ENCODE measurements at places on chromosomes 6 and 20.

DNA sequence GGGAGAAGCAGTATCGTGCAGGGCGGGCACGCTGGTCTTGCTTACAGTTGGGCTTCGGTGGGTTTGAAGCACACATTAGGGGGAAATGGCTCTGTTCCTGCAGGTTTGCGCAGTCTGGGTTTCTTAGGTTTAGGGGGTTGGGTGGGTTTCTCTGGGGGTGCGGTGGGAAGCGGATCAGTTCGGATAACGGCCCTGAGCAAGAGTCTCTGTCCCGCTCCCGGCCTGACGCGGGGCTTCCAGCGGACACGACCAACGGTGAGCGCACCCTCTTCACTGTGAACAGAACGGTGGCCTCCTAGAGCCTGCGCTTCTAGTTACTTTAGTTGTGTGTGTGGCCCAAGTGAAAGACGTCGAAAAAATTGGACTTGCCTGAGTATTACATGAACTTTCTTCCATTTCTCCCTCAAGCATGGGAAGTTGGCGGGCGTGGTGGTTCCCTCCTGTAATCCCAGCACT is 635 bp upstream of the ELOVL2 start:
- peak overlapping the region; percentile 63 for H3K4me3 ChIP-seq
- no peak for DNase-seq

DNA sequence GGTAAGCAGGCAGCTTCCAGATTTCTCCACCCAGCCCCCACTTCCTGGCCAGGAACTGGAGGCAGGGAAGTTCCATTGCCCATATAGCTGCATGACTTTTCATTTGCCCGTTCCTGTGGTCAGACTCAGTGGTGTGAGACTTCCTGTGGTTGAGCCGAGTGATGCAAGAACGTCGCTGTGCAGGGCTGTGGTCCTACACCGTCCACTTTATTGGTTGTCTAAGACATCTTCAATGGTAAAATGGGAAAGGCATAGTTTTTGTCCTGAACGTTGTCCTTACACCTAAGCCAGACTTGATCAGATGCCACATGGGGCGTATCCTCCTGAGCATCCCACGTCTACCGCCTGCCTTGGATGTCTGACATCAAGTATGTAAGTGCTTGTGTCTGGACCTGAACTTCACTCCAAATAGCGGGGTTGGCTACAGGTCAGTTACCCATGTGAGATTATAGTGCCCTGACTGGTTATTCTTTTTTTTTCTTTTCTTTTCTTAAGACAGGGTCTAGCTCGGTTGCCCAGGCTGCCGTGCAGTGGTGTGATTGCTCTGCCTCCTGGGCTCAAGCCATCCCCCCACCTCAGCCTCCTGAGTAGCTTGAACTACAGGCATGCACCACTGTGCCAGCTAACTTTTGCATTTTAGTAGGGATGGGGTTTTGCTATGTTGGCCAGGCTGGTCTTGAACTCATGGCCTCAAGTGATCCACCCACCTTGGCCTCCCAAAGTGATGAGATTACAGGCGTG is 25.9 kb upstream of the GTSF1L start:
- no peak overlapping the region for H3K4me3 ChIP-seq
- H3K27me3 ChIP-seq = peaks cover 13% of the 10 kb centered on the region
- H3K27ac ChIP-seq = peak overlapping the region; percentile 90
- peak; percentile 79 for DNase-seq

DNA sequence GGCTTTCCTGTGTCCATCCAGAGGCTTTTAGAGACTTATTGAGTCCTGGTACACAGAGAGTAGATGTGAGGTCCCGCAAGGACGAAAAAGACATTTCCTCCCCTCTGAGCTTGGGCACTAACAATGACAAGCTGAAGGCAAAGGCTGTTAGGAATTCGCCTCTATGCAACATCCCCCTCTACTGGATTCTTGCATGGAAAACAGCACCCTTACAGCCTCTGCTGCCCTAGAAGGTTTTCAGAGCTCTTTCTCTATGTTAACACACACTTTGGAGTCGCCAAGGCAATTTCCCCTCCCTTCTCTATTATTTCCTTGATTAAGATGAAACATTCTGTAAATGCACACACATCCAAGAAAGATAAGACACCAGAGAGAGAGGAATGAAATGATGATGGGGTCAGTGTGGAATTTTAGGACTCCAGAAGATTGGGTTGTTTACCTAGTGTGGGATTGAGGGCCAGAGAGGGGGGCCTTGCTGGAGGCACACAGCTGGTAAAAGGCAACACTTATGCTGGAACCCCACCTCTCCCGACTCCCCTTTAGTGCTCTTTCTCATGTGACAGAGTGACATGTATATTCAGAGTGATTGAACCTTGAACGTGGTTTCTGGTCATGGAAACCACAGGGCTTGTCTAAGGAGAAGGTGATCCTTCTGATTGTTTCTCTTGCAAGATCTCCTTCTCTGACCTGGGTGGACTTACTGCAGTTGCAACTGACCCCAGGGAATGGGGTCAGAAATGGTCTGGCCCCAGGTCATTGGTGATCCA is 300.7 kb downstream of the CLIC5 start:
- DNase-seq = peak; percentile 62
- no peak overlapping the region for H3K4me3 ChIP-seq
- no peaks in the 10 kb centered on the region for H3K36me3 ChIP-seq
- no peaks in the 10 kb centered on the region for H3K27me3 ChIP-seq
- H3K27ac ChIP-seq = peak overlapping the region; percentile 93
- peaks cover 73% of the 10 kb centered on the region for H3K4me1 ChIP-seq

GRCh38 chr20:62989201-62989601 is 17.6 kb downstream of the BHLHE23 start:
- peak; percentile 52 for DNase-seq
- peak overlapping the region; percentile 57 for H3K4me3 ChIP-seq
- H3K4me1 ChIP-seq = peaks cover 5% of the 10 kb centered on the region
- peaks cover 12% of the 10 kb centered on the region for H3K27me3 ChIP-seq
- no peak overlapping the region for H3K27ac ChIP-seq

- peaks cover 4% of the 10 kb centered on the region for H3K27me3 ChIP-seq
- no peaks in the 10 kb centered on the region for H3K36me3 ChIP-seq
- H3K4me3 ChIP-seq = no peak overlapping the region
- no peak for DNase-seq
- no peaks in the 10 kb centered on the region for H3K4me1 ChIP-seq
These were observed 37.1 kb downstream of the EYA2 start for GRCh38 chr20:46931699-46932098.

DNA sequence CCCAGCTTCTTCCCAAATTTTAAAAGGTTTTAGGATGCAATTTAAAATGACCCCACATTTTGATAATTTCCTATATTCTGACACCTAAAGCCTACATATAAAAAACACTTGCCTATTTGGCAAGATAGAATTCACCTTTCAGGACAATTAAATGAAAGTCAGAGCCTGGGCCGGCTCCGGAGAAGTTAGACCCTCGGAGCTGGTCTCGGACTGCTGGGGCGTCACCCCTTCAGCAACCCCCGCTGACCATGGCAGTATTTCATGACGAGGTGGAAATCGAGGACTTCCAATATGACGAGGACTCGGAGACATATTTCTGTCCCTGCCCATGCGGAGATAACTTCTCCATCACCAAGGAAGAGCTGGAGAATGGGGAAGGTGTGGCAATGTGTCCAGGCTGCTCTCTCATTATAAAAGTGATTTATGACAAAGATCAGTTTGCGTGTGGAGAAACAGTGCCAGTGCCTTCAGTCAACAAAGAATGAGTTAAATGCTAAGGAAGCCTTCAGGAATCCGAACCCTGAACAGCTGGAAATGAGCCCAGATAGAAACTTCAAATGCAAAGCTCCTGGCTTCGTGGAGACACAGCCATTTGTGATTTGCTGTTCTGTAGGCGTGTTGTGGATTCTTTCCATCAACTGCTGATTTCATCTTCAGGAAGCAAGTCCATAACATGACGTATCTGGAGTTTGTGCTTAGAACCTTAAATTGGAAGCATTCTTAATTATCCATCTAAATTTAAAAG is 16.0 kb downstream of the TCFL5 start:
- no peaks in the 10 kb centered on the region for H3K27me3 ChIP-seq
- no peaks in the 10 kb centered on the region for H3K4me1 ChIP-seq
- no peak overlapping the region for H3K27ac ChIP-seq
- no peak for DNase-seq
- peaks cover 2% of the 10 kb centered on the region for H3K36me3 ChIP-seq

GRCh38 chr20:23598481-23598880 is 7.2 kb downstream of the CST9 start:
- no peak overlapping the region for H3K27ac ChIP-seq
- H3K4me3 ChIP-seq = no peak overlapping the region

- H3K27me3 ChIP-seq = no peaks in the 10 kb centered on the region
- H3K27ac ChIP-seq = no peak overlapping the region
- H3K36me3 ChIP-seq = peaks cover 54% of the 10 kb centered on the region
- H3K4me3 ChIP-seq = no peak overlapping the region
These were observed 169.1 kb upstream of the AKAP12 start for GRCh38 chr6:151070631-151071051.

GRCh38 chr6:152338335-152339125 is 298.6 kb downstream of the SYNE1 start:
- DNase-seq = peak; percentile 72
- no peak overlapping the region for H3K4me3 ChIP-seq
- peaks cover 2% of the 10 kb centered on the region for H3K4me1 ChIP-seq
- no peak overlapping the region for H3K27ac ChIP-seq
- H3K36me3 ChIP-seq = no peaks in the 10 kb centered on the region

DNA sequence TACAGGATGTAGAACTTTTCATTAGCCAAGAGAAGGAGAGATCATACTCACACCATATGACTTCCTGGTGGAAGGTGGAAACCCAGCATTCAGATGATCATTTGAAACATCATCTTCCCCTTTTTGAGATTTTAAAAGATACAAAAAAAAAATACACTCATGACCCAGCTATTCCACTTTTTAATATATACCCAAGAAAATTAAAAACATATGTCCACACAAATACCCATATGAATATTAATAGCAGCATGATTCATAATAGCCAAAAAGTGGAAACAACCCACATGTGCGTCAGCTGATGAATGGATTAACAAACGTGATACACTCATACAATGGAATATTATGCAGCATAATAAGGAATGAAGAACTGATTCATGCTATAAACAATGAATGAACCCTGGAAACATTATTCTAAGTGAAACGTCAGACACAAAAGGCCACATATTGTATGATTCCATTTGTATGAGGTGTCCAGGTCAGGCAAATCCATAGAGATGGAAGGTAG is 130.0 kb upstream of the SGK1 start:
- no peaks in the 10 kb centered on the region for H3K27me3 ChIP-seq
- no peaks in the 10 kb centered on the region for H3K36me3 ChIP-seq
- H3K27ac ChIP-seq = no peak overlapping the region
- DNase-seq = no peak
- H3K4me3 ChIP-seq = no peak overlapping the region
- H3K4me1 ChIP-seq = peaks cover 16% of the 10 kb centered on the region

GRCh38 chr20:24961384-24962181 is 12.5 kb downstream of the CST7 start:
- H3K27me3 ChIP-seq = no peaks in the 10 kb centered on the region
- H3K36me3 ChIP-seq = peaks cover 46% of the 10 kb centered on the region
- no peak overlapping the region for H3K4me3 ChIP-seq
- peak overlapping the region; percentile 69 for H3K27ac ChIP-seq
- DNase-seq = no peak

DNA sequence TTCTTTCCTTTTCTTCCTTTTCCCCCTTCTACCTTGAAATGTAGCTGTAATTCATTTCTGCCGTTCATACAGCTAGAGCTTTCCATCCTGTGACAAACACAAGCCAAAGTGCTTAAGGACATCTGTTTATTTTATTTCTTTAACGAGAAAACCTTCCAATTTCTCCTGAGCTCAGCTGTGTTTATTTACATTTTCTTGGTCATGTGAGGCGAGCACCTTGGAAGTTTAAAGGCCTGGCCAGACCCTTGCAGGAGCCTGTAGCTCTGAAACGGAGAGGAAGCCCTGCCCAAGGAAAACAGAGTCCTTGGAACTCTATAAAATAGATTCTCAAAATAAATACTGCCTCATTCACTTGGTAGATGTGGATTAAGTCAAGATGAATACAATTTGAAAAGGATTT is 223.1 kb downstream of the EYA2 start:
- DNase-seq = no peak
- H3K4me1 ChIP-seq = no peaks in the 10 kb centered on the region
- H3K27ac ChIP-seq = no peak overlapping the region
- peaks cover 18% of the 10 kb centered on the region for H3K27me3 ChIP-seq
- H3K4me3 ChIP-seq = no peak overlapping the region

DNA sequence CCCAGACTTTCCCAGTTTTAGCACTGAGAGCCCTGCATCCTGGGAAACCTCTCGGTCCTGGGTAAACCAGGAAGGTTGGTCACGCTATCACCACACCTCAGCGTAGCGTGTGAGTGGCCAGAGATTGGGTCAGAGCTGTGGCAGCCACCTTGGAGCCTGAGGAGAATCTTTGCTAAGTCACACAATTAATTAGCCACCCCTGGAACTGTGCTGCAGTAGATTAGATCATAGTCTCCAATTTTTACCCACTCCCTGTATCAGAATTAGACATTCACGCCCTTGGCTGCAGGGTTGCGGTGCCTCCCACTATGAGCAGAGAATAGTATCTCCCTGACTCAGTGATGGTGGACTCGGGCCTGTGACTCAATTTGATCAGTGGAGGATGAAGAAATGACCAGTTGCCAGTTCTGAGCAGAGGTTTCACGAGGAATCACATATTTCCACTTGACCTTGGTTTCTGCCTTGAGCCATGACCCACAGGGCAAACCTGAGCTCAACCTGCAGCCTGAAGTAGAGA is 6.0 kb upstream of the PTGIS start:
- DNase-seq = peak; percentile 18
- peaks cover 24% of the 10 kb centered on the region for H3K27me3 ChIP-seq
- no peak overlapping the region for H3K27ac ChIP-seq
- peaks cover 14% of the 10 kb centered on the region for H3K4me1 ChIP-seq

DNA sequence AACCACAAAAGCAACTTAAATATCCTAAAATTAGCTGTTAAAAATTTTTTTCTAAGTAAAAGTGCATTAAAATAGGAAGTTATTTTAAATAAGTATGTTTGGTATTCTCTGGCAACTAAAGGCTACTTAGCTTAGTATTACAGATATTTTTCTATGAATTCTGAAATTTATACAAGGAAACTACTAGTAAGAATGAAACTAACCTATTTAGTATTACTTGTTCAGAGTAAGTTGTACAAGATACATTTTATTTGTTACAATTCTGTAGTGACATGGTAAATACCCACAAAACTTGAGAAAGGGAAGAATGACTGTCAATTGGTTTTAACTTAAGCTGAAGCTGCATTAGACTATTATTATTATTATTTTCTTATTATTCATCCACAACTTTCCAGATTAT is 6.5 kb downstream of the PHIP start:
- no peaks in the 10 kb centered on the region for H3K27me3 ChIP-seq
- H3K4me3 ChIP-seq = no peak overlapping the region
- peaks cover 16% of the 10 kb centered on the region for H3K36me3 ChIP-seq
- DNase-seq = no peak
- no peak overlapping the region for H3K27ac ChIP-seq
- peaks cover 60% of the 10 kb centered on the region for H3K4me1 ChIP-seq

- no peak for DNase-seq
- peaks cover 35% of the 10 kb centered on the region for H3K4me1 ChIP-seq
- H3K4me3 ChIP-seq = no peak overlapping the region
- H3K27me3 ChIP-seq = no peaks in the 10 kb centered on the region
These were observed 3.2 kb downstream of the PCMT1 start for GRCh38 chr6:149752600-149753373.
